Stimulated activated CD8-positive, alpha-beta memory T cell treated with anti-CD3 and anti-CD28 coated beads, Interleukin-2, amount 100 ng/mL, for 1 hour (primary cell): ENCODE measurements at places on chromosomes 7 and 10.

- DNase-seq, result no peak
Observed at GRCh38 chr10:32059472-32059871, 3.2 kb upstream of the KIF5B start.

DNA sequence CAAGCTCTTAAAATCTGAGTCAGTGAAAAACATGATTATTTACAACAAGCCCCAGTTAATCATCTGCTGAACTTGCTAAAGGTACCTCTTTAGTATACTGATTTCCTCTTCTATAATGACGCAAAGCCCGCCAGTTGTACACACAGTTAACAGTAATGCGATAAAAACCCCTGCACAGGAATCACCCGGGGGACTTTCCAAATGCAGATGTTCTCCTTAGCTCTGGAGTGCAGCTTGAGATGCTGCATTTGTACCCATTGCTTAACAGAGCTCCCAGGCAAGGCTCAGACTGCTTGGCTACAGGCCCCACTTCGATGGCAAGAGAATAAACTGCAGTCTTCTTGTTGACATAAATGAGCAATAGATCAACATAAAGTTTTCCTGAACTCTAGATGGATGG lies 279.6 kb upstream of the HGF start:
- DNase-seq, result no peak

GRCh38 chr7:151035026-151035717 lies 6.9 kb downstream of the ABCB8 start:
- no peak for DNase-seq

- DNase-seq, result no peak
Observed at GRCh38 chr7:107254398-107254985, 85.7 kb downstream of the HBP1 start.

DNA sequence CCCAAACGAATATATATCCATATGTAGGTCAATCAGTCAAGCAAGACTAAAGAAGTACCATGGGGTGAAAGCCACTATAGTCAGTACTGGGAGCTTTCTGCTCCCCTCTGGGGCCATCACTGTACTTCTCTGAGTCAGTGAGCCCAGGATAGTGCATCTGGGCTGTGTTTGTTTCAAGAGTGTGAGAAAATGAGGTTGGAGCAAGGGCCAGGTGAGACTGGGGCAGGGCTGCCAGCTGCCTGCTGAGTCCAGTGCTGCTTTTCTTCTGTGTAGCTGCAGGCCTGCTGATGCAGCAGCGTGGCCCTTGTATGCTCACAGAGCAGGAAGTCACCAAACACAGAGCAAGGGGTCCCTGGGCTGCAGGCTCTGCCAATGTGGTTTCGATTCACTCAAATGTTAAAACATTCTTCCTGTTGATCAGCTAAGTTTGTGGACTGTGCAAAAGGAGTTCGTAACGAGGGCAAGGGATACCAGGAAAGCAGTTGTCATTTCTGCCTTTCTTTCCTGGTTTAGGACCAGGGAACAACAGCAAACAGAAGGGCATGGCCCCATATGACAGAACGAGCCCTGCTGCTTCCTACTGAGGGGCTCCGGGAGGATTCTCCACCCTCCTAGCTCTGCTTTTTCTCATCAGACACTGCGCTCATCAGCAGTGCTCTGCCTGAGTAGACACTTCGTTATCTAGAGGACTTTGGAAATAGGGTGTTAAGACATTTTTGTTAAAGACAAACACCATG lies 65.4 kb upstream of the TNS3 start:
- DNase-seq, result no peak

DNA sequence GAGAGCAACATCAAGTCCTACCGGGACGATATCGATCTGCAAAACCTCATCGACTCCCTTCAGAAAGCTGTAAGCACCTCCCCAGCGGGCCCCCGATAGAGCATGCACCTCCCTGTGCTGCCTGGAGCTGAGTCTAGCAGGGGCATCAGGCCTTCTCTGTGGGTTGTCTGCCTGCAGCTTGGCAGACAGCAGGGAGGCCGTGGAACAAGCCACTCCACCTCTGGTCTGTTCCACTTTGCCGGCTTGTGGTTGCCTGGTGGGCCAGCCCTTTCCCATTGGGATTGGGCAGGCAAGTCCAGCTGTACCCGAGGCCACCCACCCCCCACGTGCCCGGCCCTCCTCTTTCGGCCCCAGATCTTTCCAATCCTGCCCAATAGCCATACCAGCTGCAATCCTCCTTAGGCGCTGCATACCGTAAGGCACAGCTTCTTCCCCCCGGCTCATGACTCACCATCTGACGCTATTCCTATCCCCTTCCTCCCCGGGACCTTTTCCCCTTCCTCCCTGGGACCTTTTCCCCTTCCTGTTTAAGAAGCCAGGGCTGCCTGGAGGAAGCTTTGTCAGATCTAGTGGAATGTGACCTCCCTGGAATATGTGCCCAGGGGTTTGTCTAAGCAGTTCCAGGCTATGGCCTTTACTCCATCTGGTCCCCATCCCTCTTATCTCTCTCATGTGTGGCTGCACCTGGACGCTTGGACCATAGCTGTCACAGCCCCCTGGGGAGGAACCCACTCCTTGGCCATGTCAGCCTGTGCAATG lies 28.1 kb upstream of the SH2D4B start:
- no peak for DNase-seq

DNA sequence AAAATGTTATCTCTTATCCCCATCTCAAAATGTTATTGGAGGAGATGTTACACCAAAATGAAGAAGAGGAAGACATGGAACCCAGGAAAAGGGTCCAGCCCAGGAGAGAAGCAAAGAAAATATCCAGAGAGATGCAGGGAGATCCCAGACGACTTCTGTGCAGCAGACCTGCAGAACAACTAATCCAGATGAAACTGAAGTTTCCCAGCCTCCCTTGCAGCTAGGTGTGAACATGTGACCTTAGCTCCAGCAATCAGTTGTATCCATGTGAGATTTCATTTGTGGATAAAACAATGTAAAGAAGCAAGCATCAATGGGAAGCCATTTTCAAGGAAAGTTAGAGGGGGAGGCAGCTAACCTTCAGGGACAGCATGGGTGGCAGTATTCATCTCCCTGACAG lies 55.8 kb upstream of the NANOS1 start:
- no peak for DNase-seq

DNA sequence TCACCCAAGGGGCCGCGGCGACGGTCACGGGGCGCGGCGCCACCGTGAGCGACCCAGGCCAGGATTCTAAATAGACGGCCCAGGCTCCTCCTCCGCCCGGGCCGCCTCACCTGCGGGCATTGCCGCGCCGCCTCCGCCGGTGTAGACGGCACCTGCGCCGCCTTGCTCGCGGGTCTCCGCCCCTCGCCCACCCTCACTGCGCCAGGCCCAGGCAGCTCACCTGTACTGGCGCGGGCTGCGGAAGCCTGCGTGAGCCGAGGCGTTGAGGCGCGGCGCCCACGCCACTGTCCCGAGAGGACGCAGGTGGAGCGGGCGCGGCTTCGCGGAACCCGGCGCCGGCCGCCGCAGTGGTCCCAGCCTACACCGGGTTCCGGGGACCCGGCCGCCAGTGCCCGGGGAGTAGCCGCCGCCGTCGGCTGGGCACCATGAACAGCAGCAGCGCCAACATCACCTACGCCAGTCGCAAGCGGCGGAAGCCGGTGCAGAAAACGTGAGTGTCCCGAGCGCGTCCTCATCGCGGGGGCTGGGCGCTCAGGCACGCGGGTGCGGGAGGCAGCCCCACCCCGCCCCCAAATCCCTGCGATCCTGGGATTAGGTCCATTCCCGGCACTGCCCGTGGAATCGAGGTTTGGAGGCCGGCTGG lies 509 bp downstream of the AHR start:
- DNase-seq, result peak; percentile 31

DNA sequence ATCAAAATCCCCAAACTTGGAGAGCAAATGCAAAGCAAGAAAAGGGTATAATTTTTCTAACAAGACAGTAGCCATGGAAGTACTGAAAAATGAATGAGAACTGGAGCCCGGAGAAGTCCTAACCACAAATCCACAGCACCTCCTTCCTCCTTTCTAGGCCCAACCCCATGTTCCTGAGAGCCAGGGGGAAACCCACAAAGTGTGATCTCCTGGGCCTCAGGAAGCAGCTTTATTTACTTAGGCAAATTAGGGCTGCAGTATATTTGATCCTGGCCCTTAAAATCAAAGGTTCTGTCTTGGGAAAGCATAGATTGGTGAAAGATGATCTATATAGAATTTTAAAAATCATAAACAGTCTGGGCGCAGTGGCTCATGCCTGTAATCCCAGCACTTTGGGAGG lies 103.0 kb downstream of the DOCK4 start:
- no peak for DNase-seq

GRCh38 chr10:87750817-87751216 lies 67.2 kb downstream of the ATAD1 start:
- DNase-seq, result no peak

- no peak for DNase-seq
Observed at GRCh38 chr10:29980084-29980483, 79.3 kb downstream of the JCAD start.

DNA sequence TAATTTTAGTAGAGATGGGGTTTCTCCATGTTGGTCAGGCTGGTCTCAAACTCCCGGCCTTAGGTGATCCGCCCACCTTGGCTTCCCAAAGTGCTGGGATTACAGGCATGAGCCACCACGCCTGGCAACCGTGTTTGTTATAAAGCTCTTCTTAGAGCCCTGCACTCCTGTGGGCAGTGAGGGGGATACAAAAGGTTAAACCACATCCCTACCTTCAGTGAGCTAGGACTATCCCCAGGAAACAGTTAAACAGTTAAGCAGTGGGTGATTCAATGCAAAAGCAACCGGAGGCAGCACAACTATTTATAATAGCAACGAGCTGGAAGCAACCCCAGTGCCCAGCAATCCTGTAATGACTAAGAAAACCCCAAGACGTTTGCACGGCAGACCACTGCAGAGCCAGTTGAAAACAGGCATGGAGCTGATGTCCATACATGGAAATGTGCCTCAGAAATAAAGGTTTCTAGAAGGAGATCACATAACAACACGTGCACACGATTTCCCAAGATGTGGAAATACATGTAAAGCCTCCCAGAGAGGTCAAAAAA lies 107.2 kb upstream of the LYZL2 start:
- no peak for DNase-seq

GRCh38 chr7:157501581-157501980 lies 164.8 kb downstream of the DNAJB6 start:
- DNase-seq, result no peak

- DNase-seq, result peak; percentile 57
Observed at GRCh38 chr10:100998991-100999741, 442 bp upstream of the LZTS2 start.

GRCh38 chr10:78947226-78947625 lies 121.5 kb upstream of the ZMIZ1 start:
- DNase-seq, result no peak

GRCh38 chr10:93851169-93851568 lies 42.6 kb upstream of the SLC35G1 start:
- no peak for DNase-seq
